ENCODE measurements at places on chromosomes 2 and 18.

GRCh38 chr2:167293943-167294775, 405.9 kb downstream of the XIRP2 start:
- DNase-seq: no peak

DNA sequence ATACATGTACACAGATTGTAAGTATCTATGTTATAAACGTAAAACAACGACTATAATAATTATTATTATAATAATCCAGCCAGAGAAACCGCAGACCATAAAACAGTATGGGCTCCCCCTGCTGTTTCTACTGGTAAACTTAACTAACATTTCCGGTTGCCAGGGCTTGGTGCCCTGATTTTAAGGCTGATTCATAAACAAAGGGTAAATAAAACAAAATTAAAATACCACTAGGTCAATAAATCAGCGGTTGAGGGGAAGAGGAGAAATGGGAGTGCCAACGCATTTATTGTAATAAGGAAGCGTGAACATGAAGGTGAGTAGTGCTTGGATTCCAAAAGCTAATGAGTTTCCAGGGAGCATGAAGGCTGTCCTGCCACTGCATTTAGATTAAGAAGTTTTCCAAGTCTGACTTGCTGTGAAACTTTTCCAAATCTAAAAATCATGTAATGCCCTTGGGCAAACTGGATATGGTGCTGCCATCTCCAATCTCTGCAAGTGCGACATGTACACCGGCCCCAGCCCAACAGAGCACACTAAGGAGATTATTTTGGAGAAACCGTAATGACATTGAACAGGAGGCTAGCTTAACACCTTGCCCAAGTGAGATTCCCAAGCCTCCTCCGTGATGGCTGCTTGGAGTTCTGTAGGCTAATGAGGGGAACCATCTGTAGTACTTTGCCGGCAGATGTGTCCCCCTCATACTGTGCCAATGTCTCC, 50.7 kb upstream of the HNRNPA3 start:
- no peak for DNase-seq

DNA sequence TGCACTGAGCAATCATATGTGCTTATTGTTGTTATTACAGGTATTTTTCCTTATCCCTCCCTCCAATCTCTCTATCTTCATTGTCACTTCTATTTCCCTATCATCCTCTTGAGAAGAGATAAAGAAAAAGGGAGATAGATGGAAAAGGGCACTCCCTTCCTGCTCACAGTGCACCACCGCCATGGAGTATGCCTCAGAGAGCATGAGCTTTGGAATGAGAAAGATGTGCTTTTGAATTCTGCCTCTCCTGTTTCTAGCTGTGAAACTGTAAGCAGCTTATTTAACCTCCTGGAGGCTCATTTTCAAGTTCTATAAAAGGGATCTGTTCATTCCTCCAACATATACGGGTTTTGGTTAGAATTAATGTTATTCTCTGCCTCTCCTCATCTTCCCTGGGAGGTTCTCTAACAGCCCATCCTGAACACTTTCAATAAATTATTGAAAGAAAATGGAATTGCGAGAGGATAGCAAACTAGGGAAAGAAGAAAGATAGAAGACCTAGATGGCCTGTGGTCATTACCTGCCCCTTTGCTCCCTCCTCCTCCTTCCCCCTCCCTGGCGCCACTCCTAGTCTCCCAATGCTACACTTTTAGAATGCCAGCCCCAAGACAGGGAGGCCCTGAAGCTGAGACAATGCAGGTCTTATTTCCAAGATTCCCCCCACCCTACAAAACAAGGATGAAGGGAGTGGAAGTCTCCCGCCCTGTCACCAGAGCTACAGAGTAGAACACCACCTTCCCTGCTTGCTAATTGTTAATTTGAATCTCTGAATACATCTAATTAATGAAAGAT, 37.8 kb downstream of the FIGN start:
- DNase-seq: no peak

GRCh38 chr2:239017491-239018098, 169.7 kb downstream of the TWIST2 start:
- DNase-seq: no peak

DNA sequence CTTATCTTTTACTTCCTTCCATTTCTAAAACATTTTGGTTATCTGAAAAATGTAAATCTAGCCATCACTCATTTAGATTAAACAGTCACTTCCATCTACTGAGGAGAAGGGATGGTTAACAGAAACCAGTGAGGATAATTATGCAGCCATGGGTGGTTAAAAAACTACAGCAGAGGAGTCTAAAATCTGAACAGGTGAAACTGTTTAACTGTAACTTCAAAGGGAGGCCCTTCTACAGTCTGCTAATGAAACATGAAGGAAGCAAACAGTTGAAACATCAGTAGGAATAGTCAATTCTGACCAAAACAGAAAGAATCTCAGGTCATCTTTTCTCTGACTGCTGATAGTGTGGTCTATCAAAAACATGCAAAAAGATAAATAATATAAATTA, 71.0 kb downstream of the DTNB start:
- no peak for DNase-seq

DNA sequence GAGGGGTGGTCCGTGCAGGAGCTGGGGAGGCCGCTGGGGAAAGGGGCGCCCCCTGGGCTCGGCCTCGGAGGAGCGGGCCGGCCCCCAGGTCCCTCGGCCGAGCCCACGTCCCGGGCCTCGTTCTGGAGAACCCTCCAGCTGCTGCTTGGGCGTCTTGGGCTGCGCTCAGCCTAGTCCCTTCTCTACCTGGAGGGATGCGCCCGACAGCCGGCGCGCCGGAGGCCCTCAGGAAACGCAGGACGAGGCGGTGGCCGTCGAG, 293 bp upstream of the D2HGDH start:
- no peak for DNase-seq

- DNase-seq: no peak
Observed at GRCh38 chr2:83990636-83991035, 468.4 kb downstream of the SUCLG1 start.

DNA sequence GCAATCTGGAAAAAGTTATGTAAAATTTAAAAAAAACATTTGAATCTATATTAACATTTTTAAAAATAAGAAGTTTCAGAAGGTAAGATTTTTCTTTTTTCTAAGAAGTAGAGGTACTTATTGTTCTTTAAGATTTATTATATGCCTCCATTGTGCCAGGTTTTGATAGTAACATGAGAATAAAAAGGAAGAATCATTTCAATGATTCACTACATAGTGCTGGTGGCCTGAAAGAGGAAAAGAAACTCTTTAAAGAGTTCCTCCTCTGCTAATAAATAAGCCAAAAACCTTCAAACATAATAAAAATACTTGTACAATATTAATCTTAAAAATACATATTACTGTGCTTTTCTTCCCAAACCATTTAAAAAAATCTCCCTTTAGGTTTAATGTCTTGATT, 69.0 kb downstream of the ANKRD44 start:
- no peak for DNase-seq

GRCh38 chr18:9474108-9474982, 968 bp upstream of the RALBP1 start:
- no peak for DNase-seq

DNA sequence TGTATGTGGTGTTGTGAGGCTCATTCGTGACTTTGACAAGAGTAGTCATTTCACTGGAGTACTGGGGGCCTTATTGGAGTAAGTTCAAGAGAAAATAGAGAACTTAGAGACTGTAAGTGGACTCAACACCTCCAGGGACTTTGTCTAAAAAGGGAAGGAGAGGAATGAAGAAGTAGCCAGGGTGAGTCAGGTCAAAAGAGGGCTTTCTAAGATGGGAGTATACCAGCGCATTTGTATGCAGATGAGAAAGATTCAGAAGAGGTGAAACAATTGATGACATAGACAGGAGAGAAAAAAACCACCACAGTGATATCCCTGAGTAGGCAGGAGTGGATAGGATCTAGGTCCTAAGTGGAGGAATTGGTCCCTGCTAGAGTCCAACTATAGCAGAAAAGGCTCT, 246.8 kb downstream of the IKZF2 start:
- no peak for DNase-seq

GRCh38 chr2:156779416-156780120, 343.4 kb downstream of the GPD2 start:
- no peak for DNase-seq

- no peak for DNase-seq
Observed at GRCh38 chr2:226800941-226801784, 1.5 kb upstream of the IRS1 start.

GRCh38 chr18:468955-469790, 31.3 kb downstream of the COLEC12 start:
- no peak for DNase-seq

DNA sequence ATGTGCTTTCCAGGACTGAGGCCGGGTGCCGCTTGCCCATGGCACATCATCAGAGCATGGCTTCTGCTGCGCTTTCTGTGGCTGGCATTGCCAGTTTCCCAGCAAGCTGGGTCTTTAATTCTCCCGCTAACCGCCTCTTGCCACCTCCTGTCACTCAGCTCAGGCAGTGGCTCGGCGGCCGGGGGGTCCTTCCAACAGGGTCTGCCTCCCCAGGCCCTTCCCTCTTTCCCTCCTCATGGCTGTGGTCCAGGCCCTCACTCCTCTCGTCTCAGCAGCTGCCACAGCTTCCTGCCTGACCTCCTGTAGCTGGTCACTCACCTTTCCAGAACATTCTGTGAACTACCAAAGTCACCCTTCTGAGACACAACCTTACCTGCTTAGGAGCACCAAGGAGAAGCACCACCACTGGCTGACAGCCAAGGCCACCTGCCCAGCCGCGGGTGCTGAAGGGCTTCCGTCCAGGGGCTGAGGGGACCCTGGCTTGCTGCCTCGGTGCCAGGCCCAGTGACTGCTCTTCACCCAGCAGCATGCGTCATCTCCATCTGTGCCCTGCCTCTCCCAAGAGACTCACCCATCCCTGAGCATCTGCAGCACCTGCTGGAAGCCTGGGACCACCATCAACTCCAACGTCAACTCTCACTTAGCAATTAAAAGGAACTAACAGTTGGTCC, 22.6 kb downstream of the CHMP1B start:
- no peak for DNase-seq

DNA sequence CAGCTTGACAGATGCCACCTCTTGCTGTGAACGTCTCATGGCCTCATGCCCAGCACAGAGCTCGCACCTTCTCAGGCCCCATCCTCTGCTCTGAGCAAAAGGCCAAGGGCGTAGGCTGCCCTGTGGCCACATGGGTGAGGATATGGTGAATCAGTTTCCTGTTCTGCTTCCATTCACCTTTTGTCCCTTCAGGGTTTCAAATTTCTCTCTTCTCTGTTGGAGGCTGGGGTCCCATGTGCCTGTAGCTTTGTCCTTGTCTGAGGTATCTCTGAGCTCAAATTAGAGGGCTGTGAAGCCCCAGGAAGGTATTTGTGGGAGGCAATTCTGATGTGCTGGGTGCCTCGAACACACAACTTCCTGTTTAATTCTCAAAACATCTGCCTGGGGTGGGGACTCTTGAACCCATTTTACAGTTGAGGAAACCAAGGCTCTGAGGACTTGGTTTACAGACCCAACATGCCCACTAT, 29.0 kb downstream of the ZAP70 start:
- no peak for DNase-seq

GRCh38 chr2:235806986-235807750, 313.3 kb downstream of the AGAP1 start:
- DNase-seq: no peak

DNA sequence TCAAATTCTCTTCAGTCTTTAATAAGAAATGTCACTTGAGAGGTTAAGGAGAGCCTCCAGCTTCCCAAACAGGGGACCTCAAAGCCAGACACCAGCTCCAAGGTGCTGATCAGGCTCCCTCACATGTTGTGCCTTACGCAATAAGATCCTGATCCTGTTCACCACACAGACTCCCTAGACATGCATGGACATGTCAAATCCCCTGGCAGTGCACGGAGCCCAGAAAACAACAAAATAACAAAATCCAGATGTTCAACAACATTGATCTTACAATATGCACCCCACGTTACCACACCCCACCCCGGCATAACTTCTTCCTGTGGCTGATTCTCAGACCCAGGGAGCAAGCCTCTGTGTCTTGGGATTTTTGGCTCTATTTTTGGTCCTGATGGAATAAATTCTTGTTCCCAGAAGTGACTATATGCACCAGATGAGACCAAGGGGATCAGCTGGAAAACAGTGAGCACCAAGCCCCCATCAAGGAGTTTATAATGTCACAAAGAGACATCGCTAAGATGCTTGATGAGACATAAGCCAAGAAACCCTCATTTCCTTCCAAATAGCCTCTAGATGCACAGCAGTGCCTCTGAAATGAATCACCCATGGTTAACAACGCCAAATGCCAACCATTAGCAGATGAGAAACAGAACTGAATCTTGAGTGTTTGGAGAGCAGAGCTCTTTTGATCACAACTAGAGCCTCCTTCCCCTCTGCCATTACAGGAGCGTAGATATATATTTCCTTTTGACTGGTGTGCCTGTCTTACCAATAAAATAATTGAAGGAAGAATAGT, 198.2 kb downstream of the PRKCE start:
- no peak for DNase-seq

GRCh38 chr2:116109471-116109870, 1667.0 kb downstream of the DPP10 start:
- no peak for DNase-seq

DNA sequence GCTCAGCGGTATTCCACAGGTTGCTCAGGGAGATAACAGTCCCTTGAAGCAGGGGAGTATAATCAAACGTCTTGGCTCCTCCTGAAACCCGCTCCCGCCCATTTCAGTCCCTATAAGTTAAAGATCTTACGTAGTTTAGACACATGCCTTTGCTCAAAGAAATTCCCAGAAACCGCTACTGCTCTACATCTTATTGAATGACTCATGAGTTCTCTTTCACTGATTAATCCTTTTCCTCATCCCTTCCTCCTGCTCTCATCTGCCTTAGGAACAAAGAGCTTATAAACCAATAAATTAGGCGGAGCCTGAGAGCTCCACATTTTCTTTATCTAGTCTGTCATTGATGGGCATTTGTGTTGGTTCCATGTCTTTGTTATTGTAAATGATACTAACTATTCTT, 4.2 kb upstream of the SERPINB4 start:
- no peak for DNase-seq

DNA sequence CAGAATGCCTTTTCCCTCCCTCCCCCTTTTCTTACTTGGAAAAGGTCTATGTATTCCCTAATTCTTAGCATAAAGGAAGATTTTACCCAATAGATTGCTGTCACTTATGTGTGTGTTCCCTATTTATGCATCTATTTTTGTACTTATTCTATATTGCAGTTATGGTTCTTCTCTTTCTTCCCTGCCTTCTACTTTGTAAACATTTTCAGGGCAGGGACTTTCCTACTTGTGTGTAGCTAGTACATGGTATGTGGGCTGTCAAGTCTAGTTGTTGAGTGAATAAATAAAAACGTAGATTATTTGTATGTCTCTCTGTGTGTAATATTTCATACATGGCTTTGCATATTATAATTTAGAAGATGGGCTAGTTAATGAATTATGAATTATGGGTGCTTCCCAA, 45.3 kb downstream of the PSMD14 start:
- no peak for DNase-seq

GRCh38 chr18:2394684-2395083, 176.6 kb downstream of the METTL4 start:
- DNase-seq: no peak

DNA sequence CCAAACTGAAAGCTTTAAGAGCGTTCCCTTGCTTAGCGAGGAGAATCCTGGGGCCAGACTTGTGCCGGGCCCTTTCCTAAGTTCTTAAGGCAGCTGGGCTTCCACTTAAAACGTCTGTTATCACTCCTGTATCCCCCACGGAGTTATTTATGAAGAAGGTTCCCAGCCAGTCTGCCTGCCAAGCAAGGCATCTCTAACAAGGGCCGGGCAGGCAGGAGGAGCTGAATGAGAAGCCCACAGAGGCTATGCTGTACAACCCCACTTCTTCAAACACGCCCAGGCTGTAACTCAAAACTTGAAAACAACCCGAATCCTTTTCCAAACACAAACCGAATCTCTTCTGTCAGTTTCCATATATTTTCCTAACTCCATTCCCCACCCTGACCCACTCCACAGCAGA, 39.0 kb upstream of the ZFP36L2 start:
- no peak for DNase-seq

GRCh38 chr2:62325398-62325797, 129.5 kb downstream of the B3GNT2 start:
- no peak for DNase-seq
